ENCODE measurements at places on chromosomes 2 and 18. TPM values are rescaled to one million over a fixed set of nuclear protein-coding genes. Genes with fewer than 3 reads are reported as not detected.
A peak's percentile ranks its signal among the peaks of the same experiment; 100 is the strongest.

Gene ANXA4
- total RNA-seq, result 90.2 TPM

Gene LYG1
- total RNA-seq, result 1.4 TPM

DNA sequence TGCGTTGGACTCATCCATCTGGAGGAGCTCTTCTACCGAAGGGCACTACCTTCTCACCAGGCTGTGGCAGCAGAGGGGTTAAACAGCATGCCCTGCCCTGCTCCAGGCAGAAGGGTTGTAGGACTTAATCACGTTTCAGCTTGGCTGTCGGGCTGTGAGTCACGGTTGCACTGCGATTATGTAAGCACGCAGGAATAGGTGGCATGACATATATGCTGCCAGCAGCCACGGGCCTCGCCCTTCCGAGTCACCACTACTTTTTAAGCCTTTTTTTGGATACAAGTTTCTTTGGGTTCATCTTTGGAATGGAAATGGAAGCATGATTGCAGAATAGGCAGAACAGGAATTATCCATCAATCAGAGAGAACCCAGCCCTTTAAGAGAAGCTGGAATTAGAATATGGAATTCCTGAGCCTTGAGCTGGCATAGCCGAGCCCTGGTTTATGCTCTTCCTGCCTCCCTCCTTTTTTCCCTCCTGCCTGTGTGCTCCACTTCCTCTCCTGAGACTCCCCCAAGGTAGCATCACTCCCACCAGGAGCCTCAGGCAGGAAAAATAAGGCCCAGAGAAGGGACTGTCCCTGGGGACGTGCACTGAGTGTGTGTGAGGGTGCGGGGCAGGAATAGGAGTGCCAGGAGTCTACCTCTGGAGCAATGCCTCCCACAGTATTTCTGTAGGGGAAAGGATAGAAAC, 86.8 kb downstream of the SEMA4F start:
- H3K27me3 ChIP-seq, result no peaks in the 10 kb centered on the region
- H3K27ac ChIP-seq, result peak overlapping the region; percentile 79
- peak; percentile 70 for DNase-seq
- no peak overlapping the region for H3K4me3 ChIP-seq
- no peaks in the 10 kb centered on the region for H3K36me3 ChIP-seq

Gene LPIN2
- total RNA-seq, result 9.5 TPM

Gene GKN1
- not detected for total RNA-seq

Gene GGCX
- total RNA-seq, result 38.9 TPM

GRCh38 chr2:141195087-141195486, 935.7 kb downstream of the LRP1B start:
- no peak overlapping the region for H3K4me3 ChIP-seq
- no peak overlapping the region for H3K27ac ChIP-seq
- H3K4me1 ChIP-seq, result no peaks in the 10 kb centered on the region
- no peaks in the 10 kb centered on the region for H3K27me3 ChIP-seq
- no peaks in the 10 kb centered on the region for H3K36me3 ChIP-seq

Gene PAX8
- total RNA-seq, result 7.7 TPM

GRCh38 chr18:3773303-3773702, 323.3 kb downstream of the TGIF1 start:
- H3K36me3 ChIP-seq, result no peaks in the 10 kb centered on the region
- H3K4me3 ChIP-seq, result no peak overlapping the region
- DNase-seq, result no peak
- H3K27me3 ChIP-seq, result no peaks in the 10 kb centered on the region
- no peak overlapping the region for H3K27ac ChIP-seq

- H3K4me1 ChIP-seq, result peaks cover 5% of the 10 kb centered on the region
- H3K27ac ChIP-seq, result no peak overlapping the region
- H3K27me3 ChIP-seq, result no peaks in the 10 kb centered on the region
- DNase-seq, result no peak
- H3K36me3 ChIP-seq, result no peaks in the 10 kb centered on the region
- H3K4me3 ChIP-seq, result no peak overlapping the region
Measured at GRCh38 chr2:9710311-9710710, 79.5 kb upstream of the YWHAQ start.

Gene OSBPL1A
- total RNA-seq, result 32.0 TPM

DNA sequence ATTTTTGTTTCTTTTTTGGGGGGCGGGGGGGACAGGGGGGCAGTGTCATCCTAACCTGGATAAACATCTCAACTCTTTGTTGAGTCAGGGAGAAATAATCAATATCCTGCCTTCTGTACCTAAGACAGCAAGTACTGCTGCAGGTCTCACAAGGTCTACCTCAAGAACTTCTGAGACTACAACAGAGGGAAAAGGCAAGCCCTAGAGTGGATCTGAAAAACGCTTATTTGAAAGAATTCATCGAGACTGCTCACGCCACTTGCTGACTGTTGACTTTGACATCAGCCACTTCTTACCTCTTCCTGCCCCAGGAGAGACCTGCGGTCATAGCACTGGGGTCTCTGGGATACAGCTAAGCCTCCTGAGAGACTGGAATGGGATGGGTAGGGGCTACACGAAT, 8.4 kb downstream of the HDLBP start:
- H3K4me1 ChIP-seq, result peaks cover 39% of the 10 kb centered on the region
- no peaks in the 10 kb centered on the region for H3K36me3 ChIP-seq
- no peak overlapping the region for H3K4me3 ChIP-seq
- no peak overlapping the region for H3K27ac ChIP-seq
- no peak for DNase-seq

DNA sequence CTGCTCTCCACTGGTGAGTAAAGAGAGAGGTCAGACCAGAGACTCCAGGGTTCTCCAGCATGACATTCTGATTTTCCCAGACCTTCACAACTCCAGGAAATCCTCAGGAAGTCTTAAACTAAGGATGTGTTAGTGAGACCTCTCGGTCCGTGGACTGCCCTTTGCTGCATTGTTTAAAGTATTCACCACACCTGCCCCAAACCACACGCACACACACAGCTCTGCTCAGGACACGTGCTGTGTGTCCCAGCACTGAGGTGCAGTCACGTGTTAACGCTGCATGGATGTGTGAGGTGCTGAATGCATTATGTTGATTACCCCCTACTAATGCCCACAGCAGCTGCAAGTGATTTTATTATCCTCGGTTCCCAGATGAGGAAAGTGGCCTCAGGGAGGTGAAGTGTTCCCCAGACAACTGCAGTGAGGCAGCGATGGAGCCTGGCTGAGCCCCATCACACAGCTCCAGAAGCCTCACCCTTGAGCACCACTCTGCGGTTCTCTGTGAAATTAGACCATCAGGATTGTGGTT, 68.4 kb downstream of the TRAPPC12 start:
- H3K36me3 ChIP-seq, result peaks cover 69% of the 10 kb centered on the region
- DNase-seq, result no peak

DNA sequence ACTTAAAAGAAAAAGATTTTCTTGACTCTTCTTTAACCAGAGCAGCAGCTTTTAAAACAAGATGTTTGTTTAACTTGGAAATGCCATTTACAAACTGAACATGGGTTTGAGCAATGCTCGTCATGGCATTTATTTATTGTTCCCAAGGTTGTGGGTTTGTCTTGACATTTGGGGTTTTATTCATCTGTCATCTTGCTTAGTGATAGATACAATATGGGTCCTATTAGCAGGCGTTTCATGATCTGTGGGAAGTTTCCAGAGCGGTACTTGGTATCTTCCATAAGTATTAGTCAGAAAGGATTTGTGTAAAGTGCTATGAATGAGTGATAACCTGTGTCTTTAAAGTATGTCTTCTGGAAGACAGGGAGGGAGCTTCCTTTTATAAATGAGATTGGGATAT, 29.9 kb upstream of the MGAT5 start:
- H3K4me3 ChIP-seq, result no peak overlapping the region
- H3K27ac ChIP-seq, result no peak overlapping the region
- H3K27me3 ChIP-seq, result no peaks in the 10 kb centered on the region
- DNase-seq, result no peak
- peaks cover 11% of the 10 kb centered on the region for H3K4me1 ChIP-seq
- no peaks in the 10 kb centered on the region for H3K36me3 ChIP-seq

DNA sequence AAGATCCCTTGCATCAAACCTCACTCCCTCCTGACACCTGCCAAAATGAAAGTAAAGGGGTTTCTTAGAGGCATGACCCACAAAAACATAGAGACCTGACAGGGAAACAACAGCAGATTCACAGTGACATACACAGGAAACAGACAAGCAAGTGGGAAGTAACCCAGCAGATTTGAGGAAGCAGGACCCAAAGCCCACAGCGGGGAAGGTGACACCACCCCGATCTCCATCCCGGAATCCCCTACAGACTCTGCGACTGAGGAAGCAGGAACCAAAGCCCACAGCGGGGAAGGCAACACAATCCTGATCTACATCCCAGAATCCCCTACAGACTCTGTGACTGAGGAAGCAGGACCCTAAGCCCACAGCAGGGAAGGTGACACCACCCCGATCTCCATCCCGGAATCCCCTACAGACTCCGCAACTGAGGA, 21.6 kb downstream of the CIB4 start:
- H3K4me1 ChIP-seq, result peaks cover 3% of the 10 kb centered on the region
- no peaks in the 10 kb centered on the region for H3K36me3 ChIP-seq
- peak; percentile 22 for DNase-seq
- no peak overlapping the region for H3K4me3 ChIP-seq
- no peak overlapping the region for H3K27ac ChIP-seq

- H3K36me3 ChIP-seq, result no peaks in the 10 kb centered on the region
- DNase-seq, result no peak
- H3K4me3 ChIP-seq, result no peak overlapping the region
Measured at GRCh38 chr18:42178376-42179080, 223.5 kb downstream of the PIK3C3 start.

DNA sequence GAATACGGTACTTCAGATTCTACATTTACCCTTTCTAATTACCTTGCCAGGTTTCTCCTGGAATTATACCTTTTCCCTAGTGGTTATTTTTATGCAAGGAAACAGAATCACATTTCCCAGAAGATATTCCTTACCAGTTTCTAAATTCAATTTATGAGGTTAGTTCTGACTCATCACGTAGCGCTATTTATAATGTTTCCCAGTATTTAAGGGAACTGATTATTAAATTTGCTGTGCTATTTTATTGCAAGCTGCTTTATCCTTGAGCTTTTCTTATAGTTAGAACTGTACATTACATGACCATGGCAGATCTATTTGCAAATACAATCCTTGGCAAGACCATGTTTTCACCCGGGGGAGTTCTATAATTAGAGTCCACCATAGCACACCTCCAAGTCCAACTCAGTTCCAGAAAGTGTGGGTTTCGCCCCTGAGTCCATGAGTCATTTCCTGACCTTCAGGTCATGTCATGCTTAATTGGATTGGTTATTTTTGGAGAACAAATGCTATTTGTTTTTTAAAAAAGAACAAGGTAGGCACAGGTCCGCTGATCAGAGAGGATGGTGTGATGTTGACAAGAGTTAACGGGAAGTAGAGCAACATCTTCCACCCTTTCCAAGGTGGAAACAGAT, 126.6 kb downstream of the ZNF532 start:
- DNase-seq, result no peak
- no peak overlapping the region for H3K4me3 ChIP-seq
- peaks cover 3% of the 10 kb centered on the region for H3K4me1 ChIP-seq
- no peaks in the 10 kb centered on the region for H3K36me3 ChIP-seq

- H3K4me1 ChIP-seq, result no peaks in the 10 kb centered on the region
- no peak for DNase-seq
- no peak overlapping the region for H3K27ac ChIP-seq
- H3K4me3 ChIP-seq, result no peak overlapping the region
- H3K27me3 ChIP-seq, result no peaks in the 10 kb centered on the region
Measured at GRCh38 chr2:56239437-56239836, 55.6 kb downstream of the CCDC85A start.

DNA sequence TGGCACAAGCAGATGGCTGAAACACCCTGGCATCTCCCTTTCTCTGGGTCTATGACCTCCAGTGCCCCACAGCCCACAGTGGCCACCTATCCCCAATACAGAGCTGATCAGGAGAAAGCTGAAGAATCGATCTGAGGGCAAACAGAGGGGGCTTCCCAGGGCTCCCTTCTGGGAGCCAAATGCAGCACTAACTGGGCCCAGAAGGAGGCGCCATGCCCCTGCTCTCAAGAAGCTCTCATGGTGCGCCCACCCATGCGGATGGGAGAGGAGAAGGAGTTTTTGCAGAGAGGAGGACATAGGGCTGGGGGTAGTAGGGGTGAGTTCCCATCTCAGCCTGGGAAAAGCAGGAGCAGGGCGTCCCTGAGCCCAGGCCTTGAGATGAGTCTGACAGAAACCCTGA, 787.3 kb upstream of the RAB6C start:
- no peaks in the 10 kb centered on the region for H3K27me3 ChIP-seq
- H3K27ac ChIP-seq, result no peak overlapping the region
- H3K36me3 ChIP-seq, result no peaks in the 10 kb centered on the region
- peaks cover 19% of the 10 kb centered on the region for H3K4me1 ChIP-seq
- no peak for DNase-seq

- no peak overlapping the region for H3K4me3 ChIP-seq
- H3K36me3 ChIP-seq, result no peaks in the 10 kb centered on the region
- no peaks in the 10 kb centered on the region for H3K4me1 ChIP-seq
- no peaks in the 10 kb centered on the region for H3K27me3 ChIP-seq
- no peak for DNase-seq
Measured at GRCh38 chr2:21821672-21822227, 698.0 kb downstream of the TDRD15 start.

DNA sequence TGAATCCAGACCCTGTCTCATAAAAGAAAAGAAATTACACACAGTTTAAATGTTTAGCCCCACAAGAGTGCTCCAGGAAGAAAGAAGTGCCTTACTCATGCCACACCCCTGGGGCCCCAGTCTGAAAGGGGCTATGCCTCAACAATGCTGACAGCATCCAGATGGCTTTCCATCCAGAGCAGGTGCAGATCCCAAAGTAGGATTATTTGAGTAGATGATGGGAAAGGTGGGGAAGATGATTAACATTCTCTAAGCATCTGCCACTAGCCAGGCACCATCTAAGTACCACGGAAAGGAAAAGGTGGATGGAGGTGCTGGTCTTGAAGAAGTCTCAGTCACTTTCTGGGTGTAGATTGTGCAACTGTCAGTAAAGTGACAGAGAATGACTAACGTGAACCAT, 16.3 kb downstream of the DPYSL5 start:
- no peaks in the 10 kb centered on the region for H3K36me3 ChIP-seq
- no peaks in the 10 kb centered on the region for H3K4me1 ChIP-seq
- H3K27me3 ChIP-seq, result peaks cover 35% of the 10 kb centered on the region
- no peak for DNase-seq

DNA sequence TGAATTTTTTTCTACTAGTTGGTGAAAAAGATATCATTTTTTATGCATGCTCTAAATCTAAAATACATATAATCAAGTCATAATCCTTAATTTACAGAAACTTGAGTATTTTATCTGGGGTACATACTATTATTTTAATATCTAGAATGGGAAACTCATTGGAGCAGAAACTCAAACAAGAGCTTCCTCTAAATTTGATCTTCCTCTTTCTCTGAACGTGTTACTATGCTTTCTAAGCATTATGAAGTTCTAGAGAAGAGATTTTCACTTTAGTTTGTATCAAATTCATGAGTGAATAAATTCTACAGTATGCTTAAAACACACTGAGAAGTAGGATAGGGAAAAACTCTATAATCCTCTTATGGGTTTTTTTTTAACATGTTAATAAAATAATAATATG, 20.6 kb upstream of the SLC38A11 start:
- H3K27me3 ChIP-seq, result no peaks in the 10 kb centered on the region
- H3K36me3 ChIP-seq, result no peaks in the 10 kb centered on the region
- no peak overlapping the region for H3K27ac ChIP-seq

Gene CRYBA2
- not detected for total RNA-seq

All from suprapubic skin (tissue), 4 donors.